ENCODE measurements at places on chromosomes 6 and 20.
A peak's percentile ranks its signal among the peaks of the same experiment; 100 is the strongest.

- no peak for DNase-seq
These were observed 46.2 kb upstream of the RNF144B start for GRCh38 chr6:18340781-18341551.

- DNase-seq: no peak
These were observed 60.4 kb downstream of the SCAND1 start for GRCh38 chr20:35893942-35894341.

DNA sequence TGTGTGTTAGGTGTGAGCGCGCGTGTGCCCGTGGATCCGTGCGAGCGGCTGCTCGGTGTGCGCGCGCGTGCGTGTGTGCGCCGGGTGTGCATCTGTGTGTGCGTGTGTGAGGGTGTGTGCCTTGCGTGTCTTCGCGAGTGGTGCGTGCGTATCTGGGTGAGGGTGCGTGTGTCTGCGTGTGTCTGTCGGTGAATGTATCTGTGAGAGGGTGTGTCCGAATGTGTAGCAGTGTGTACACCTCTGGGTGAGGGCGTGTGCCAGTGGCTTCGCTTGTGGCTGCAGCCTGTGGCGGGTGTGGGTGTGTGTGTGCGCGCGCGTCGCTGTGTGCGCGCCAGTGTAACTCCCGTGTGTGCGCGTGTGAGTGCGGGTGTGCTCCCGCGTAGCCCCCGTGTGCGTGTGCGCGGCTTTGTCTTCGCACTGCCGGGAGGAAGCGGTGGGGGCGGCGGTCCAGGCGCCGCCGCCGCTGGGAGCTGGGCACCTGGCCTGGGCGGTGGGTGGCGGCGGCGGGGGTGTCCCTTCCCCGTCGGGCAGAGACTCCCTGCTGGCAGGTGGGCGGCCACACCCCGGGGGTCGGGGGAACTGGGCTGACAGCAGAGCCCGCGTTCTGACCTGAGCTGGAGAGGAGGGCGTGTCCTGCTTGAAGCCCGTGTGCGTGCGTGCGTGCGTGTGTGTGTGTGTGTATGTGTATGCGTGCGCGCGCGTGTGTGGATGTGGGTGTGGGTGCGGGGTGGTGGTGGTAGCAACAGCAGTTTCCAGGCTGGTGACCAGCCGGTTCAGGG is 61.3 kb upstream of the EPB41L1 start:
- peak; percentile 28 for DNase-seq

- DNase-seq: no peak
These were observed 304.9 kb downstream of the CD109 start for GRCh38 chr6:74000666-74001490.

- no peak for DNase-seq
These were observed 56.8 kb downstream of the SNX9 start for GRCh38 chr6:157879873-157880254.

DNA sequence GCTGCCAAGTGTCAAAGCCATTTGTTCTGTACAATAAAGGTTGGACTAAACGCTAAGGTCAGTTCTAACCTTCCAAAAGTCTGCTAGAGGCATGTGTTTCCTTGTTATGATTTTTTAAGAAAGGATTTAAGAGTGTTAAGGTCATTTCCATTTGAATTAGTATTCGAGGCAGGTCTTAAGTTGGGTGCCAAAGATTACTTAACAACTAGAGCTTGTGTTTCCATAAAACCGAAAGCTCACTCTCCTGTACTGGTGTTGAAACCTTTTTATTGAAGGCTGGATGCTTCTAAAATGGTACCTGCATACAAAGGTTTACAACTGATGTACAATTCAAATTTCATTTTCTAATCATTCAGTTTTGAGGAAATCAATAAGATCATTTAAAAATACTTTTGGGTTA is 82.4 kb downstream of the RNF144B start:
- DNase-seq: no peak

DNA sequence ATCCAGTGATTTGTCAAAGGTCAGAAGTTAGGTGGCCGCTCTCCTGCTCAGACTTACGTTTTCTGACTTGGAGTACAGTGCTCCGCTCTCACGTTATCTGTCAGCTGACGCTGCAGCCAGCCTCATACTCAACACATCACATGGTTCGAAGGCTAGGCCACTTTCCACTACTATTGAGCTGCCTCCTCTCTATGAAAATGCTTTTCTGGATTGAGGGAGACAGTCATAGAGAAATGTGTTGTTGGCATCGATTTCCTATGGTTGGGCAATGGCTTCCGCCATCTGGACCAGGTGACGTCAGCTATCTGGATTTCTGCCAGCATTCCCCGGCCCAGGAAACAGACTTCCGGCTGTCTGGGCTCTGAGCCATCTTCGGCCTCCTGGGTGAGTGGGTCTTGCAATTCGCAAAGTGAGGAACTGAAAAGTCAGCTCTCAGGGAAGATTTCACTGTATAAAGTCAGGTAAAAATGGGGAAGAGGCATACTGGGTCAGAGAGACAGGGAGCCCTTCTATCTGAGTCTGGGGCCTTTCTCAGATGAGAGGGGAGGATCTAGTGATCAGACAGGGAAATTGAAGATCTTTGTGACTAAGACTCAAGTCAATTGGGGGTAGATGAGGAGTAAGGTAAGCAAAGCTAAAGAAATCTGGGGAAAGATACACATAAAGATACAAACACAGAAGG is 37.5 kb upstream of the IER3 start:
- DNase-seq: peak; percentile 97

DNA sequence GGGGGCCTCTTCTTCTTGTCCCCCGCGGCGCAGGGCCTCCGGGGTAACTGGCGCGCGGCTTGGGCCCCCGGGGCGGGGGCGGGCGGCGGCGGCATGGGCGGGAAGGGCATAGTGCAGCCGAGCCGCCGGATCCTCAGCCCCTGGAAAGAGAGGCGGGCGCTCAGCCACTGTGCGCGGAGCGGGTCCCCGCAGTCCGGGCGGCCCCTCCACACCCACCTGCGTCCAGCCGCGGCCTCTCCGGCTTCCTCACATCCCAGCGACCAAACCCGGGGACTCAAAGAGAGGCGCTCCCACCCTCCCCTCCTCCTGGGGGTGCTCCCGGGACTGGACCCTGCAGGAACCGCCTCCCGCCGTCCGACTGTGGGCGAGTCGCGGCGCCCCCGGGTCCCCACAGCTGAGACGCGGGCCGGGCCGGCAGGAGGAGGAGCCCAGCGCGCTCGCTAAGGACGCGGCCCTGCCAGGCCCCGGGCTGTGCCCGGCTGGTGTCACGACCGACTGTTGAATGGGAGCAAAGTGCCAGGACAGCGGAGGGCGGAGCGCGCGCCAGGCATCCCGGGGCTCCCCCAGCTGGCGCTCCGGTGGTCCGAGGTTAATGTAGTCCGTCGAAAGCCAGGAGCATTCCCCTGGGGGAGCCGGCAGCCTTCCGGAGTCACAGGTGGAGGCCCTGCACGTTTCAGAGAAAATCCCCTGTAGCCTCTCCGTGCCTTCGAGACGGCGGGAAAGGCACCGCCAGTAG is at the start of gene PRR18:
Gene PRR18, minus strand, starts transcription at position 360 of the 736 bp plus-strand sequence. Its CDS starts 250 bp downstream, at position 110.
- DNase-seq: peak; percentile 44

DNA sequence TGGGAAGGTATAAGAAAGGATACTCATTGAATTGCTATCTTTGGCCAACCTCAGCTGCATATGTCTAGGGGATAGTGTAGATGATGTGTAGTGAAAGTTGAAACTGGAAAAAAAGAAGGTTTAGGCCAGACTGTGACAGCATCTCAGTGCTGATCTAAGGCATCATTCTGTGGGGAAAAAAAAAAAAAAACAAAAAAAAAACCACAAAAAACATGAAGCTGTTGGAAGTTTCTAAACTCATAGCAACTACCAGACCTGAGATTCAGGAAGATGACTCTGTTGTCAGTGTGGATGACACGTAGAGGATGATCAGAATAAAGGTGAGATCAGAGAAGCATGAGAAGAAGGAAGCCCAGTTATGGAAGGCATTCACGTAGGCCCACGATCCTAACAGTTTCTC is 100.8 kb upstream of the CNKSR3 start:
- no peak for DNase-seq

- DNase-seq: no peak
These were observed 50.8 kb downstream of the ESR1 start for GRCh38 chr6:151858294-151858693.

GRCh38 chr6:29865631-29866030 is 38.0 kb downstream of the HLA-G start:
- no peak for DNase-seq

DNA sequence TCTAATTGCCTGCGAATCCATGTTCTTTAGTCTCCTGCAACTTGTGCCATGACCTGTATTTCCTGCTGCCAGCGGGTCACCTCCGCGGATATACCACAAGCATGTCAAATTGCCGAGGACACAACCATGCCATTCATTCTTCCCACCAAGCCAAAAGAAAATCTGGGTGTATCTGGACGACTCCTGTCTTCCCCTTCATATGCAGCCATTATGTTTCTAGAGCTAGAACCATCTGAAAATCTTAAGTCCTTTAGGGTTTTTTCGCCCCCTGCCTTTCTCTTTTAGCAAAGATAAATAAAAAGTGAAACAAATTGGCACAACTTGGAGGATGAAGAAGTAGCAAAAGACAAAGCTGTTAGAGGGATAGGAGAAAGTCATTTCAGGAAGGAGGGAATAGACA is 242.6 kb downstream of the ARID1B start:
- DNase-seq: no peak

- no peak for DNase-seq
These were observed 298.2 kb upstream of the MARCKS start for GRCh38 chr6:113558966-113559365.

GRCh38 chr6:116369964-116370759 is 585 bp upstream of the DSE start:
- DNase-seq: no peak

GRCh38 chr6:100493206-100493888 is 28.6 kb upstream of the SIM1 start:
- no peak for DNase-seq

- DNase-seq: no peak
These were observed 96.9 kb downstream of the SOX4 start for GRCh38 chr6:21690489-21690888.

DNA sequence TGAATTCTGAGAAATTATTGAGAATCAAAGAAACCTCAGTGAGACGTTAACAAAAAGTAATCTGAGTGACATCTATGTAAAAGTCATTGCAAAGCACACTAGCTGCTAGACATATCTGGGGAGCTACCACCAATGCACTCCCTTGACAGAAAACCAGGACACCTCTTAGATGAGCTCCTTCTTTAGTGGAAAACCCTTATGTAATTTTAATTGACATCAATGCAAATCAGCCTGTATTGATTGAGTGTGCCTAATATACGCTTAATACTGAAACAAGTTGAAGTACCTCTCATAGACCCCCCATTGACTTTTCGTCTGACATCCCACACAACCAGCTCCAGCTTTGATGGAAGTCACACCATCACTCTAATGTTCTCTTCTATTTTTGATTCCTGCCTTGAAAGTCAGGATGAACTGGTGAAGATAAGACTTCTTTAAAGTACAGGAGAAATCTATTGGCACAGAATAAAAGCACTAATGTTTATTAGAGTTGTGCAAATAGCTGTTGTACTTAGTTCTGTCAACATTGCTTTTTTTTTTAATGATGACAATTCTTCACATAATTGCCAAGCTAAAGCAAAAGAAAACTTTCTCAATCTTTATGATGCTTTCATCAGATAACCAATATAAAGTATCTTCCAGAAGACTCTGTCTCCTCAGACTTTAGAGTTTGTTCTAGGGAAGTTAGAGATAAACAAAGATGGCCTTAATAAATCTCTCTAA is 98.0 kb upstream of the FAM8A1 start:
- no peak for DNase-seq
